Glomerular endothelial cell (primary cell): ENCODE measurements at places on chromosomes 3 and 15. TPM values are rescaled to one million over a fixed set of nuclear protein-coding genes. Genes with fewer than 3 reads are reported as not detected.

CPOX gene
- 27.2 and 29.6 TPM in 2 replicates for total RNA-seq

DVL3 gene
- total RNA-seq = 42.3 and 47.1 TPM in 2 replicates

GOLGA8G gene
- not detected in 2 replicates for total RNA-seq

ADAMTS7 gene
- total RNA-seq = 83.0 and 105 TPM in 2 replicates

MST1R gene
- total RNA-seq = 0.10 and 0.18 TPM in 2 replicates

NR2F2 gene
- 64.5 and 68.8 TPM in 2 replicates for total RNA-seq

ULK3 gene
- 40.0 and 45.2 TPM in 2 replicates for total RNA-seq

UBXN7 gene
- 14.3 and 31.0 TPM in 2 replicates for total RNA-seq

RBP2 gene
- not detected in 2 replicates for total RNA-seq

CD276 gene
- total RNA-seq = 179 and 224 TPM in 2 replicates

PPM1L gene
- 1.9 and 3.2 TPM in 2 replicates for total RNA-seq

LRCH3 gene
- total RNA-seq = 27.0 and 47.8 TPM in 2 replicates

CLDN18 gene
- not detected in 2 replicates for total RNA-seq

VPS18 gene
- total RNA-seq = 60.4 and 63.8 TPM in 2 replicates

NR1I2 gene
- total RNA-seq = not detected in 2 replicates

ACTRT3 gene
- 2.8 and 3.4 TPM in 2 replicates for total RNA-seq

CFAP100 gene
- total RNA-seq = not detected in 2 replicates

COX5A gene
- 157 and 187 TPM in 2 replicates for total RNA-seq

LMAN1L gene
- 0.64 TPM in 1 of 2 replicates, not detected in the other for total RNA-seq

MAP2K1 gene
- total RNA-seq = 52.8 and 78.8 TPM in 2 replicates

PROK2 gene
- not detected in 2 replicates for total RNA-seq

BBX gene
- 40.5 and 42.0 TPM in 2 replicates for total RNA-seq

CEP19 gene
- 2.3 and 3.1 TPM in 2 replicates for total RNA-seq

TMEM108 gene
- 0.34 and 0.53 TPM in 2 replicates for total RNA-seq

GOLGA6B gene
- not detected in 2 replicates for total RNA-seq

GHRL gene
- total RNA-seq = not detected in 2 replicates

HOMER2 gene
- total RNA-seq = 8.5 and 15.5 TPM in 2 replicates

HDGFL3 gene
- 42.0 and 66.2 TPM in 2 replicates for total RNA-seq

GRK7 gene
- not detected in 2 replicates for total RNA-seq

CHRFAM7A gene
- total RNA-seq = 0.44 and 1.1 TPM in 2 replicates

CLDN16 gene
- 0.06 and 2.5 TPM in 2 replicates for total RNA-seq

SCAANT1 gene
- total RNA-seq = not detected in 2 replicates

CEMIP gene
- 0.53 and 2.0 TPM in 2 replicates for total RNA-seq

LRRC31 gene
- total RNA-seq = not detected in 2 replicates

WDR93 gene
- not detected in 2 replicates for total RNA-seq

CDCP1 gene
- 19.4 and 31.7 TPM in 2 replicates for total RNA-seq

CCDC39 gene
- total RNA-seq = 0.06 TPM in 1 of 2 replicates, not detected in the other

CHRM5 gene
- total RNA-seq = not detected in 2 replicates

ZPLD1 gene
- total RNA-seq = 0.10 TPM in 1 of 2 replicates, not detected in the other

LAMB2 gene
- total RNA-seq = 1,071 and 1,381 TPM in 2 replicates

MESP2 gene
- 0.15 TPM in 1 of 2 replicates, not detected in the other for total RNA-seq

HYPK gene
- 14.8 and 17.2 TPM in 2 replicates for total RNA-seq

UQCC5 gene
- 0.97 and 23.6 TPM in 2 replicates for total RNA-seq

FAM131A gene
- 30.9 and 36.8 TPM in 2 replicates for total RNA-seq
